Activated CD4-positive, alpha-beta T cell treated with anti-CD3 and anti-CD28 coated beads, Interleukin-2, Interleukin-4, amounts not matched to agents 100 ng/mL and 50 ng/mL, durations not matched to agents 16 hours and 8 hours (primary cell): ENCODE measurements at places on chromosomes 7 and 10.

- no peak for DNase-seq
Observed at GRCh38 chr10:82267014-82267413, 392.0 kb downstream of the NRG3 start.

GRCh38 chr7:127417346-127417745 is 24.8 kb upstream of the ZNF800 start:
- no peak for DNase-seq

DNA sequence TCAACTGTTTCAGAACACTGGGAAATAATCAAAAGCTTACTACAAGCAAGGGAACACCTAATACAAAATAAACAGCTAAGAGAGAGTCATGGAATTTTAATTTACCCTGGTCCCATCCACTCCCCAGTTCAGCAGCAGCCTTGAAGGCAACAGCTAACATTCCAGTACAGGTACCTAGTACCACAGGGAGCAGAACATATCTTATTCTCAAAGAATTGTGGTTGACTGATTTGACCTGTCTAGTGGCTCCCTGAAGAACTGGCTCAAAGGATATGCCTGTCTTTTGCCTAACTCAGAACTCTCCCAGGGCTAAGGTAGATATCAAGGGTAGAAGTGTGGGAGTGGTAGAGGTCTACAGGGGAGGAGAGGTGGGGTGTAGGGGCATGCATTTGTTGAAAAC is 32.3 kb downstream of the SMURF1 start:
- DNase-seq, result no peak

DNA sequence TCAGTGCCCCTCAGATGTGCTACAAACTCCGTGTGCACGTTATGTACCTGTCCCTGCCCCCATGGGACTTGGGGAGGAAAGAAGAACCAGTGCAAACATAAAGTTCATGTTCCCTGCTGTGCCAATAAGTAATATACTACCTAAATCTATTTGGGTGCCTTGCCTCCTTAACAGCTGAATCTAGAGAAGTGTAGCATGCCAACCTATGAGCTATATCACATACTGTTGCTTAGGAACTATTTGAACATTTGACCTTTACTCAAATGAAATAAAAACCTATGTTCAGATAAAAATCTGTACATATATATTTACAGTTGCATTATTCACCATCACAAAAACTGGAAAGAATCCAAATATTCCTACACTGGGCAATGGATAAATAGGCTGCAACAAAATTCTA is 9.8 kb downstream of the POT1 start:
- no peak for DNase-seq

DNA sequence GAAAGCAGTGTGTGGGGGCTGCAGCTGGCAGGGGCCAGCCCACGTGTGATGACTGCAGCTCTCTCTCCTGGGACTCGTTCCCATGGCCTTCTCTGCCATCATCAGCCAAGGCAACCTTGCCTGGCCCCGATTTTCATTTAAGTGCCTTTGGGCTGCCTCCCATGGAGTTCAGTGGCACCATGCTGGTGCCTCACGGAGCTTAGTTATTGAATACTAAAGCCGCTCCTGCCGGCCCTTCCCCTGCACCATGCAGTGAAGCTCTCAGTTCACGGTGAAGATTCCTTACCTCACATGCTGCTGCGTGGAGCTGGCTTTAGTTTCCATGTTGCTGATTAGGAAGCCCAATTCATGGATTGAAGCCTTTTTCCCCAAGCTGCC is 141.5 kb upstream of the EEPD1 start:
- no peak for DNase-seq

DNA sequence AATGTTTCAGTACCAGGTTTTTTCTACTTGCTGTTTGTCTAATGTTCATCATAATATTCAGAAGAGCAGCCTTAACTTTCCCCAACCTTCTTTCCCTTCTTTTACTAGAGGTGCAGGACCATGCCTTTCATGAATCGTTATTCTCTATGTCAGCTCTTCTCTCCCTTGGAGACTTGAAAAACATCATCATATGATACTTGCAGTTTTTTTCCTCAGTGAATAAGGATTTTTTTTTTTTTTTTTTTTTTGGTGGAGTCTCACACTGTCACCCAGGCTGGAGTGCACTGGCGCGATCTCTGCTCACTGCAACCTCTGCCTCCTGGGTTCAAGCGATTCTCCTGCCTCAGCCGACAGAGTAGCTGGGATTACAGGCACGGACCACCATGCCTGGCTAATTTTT is 30.1 kb downstream of the SMNDC1 start:
- DNase-seq, result no peak

- DNase-seq, result no peak
Observed at GRCh38 chr7:15650787-15651186, 35.7 kb downstream of the MEOX2 start.

DNA sequence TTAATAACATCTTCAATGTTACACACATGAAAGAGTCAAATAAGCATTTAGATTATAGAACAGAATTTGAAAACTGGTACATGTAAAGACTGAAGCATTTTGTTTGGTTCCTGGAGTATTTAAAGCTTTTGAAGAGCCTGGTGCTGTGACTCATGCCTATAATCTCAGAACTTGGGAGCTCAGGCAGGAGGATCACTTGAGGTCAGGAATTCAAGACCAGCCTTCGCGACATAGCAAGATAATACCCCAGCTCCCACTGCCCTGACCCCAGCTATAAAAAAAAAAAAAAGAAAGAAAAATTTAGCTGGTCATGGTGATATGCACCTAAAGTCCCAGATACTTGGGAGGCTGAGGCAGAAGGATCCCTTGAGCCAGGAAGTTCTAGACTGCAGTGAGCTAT is 87.8 kb downstream of the HDAC9 start:
- DNase-seq, result no peak

GRCh38 chr7:69358163-69358821 is 240.0 kb upstream of the AUTS2 start:
- DNase-seq, result no peak

GRCh38 chr10:113751181-113751732 is at the start of gene PLEKHS1:
TSS of gene PLEKHS1 (plus strand) at chr10:113751682. CDS start at chr10:113755278, 3,596 bp downstream.
- no peak for DNase-seq

- DNase-seq, result no peak
Observed at GRCh38 chr10:34333513-34333912, 481.6 kb downstream of the PARD3 start.

- no peak for DNase-seq
Observed at GRCh38 chr10:128894641-128895040, 572.4 kb upstream of the MGMT start.

DNA sequence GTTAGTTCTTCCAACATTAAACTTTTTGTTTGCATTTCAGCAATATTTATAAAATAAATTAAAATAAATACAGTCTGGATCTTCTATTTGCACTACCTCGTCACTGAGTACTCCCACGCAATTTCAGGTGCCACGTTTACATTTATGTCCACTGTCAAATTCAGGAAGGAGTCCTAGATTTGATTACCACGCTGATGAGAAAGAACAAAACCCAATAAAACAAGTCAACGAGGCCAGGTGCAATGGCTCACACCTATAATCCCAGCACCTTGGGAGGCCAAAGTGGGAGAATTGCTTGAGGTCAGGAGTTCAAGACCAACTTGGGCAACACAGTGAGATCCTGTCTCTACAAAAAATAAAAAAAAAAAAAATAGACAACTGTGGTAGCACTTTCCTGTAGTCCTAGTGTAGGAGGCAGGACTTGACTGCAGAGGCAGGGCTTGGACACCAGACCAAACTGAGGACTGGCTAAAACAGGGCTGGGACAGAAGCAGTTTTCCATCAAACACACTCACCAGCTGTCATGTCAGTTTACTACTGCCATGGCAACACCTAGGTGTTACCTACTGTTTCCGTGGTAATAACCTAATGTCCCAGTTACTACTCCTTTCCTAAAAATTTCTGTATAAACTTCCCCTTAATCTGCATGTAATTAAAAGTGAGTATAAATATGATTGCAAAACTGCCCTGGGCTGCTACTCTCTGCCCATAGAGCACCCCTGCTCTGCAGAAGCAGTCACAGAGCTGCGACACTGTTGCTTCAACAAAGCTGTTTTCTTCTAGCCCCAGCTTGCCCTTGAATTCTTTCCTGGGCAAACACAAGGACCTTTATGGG is 341.7 kb downstream of the PARD3 start:
- no peak for DNase-seq

DNA sequence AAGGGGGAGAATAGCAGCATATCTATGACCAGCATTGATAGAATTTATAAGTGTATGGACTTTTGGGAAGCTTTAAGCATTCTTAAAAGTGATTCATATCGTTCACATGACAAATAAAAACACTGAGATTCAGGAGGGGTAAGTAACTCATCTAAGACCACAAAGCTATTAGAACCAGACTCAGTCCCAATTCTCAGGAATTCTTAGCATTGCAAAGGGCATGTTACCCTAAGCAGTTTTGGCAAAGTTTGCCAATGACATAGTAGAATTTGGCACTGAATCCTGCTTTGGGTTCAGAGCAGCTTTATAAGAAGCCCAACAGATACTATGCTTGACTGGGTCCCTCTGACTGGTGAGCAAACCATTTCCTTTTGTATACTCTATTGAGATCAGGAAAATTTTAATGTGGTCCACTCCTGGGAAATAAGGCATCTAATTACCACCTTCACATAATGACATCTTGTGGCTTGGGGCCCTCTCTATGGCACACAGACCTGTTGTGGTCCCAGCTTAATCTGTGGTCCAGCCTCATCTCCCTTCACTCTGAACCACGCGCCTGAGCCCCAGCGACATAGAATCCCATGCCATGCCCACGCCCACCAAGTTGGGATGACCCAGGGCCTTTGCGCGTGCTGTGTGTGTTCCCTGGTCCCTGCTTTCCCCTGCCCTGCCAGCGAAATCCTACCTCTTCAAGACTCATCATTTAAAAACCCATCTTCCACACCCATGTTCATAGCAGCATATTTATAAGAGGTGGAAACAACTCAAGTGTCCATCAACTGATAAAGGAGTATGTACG is 37.5 kb upstream of the DOCK1 start:
- DNase-seq, result no peak

GRCh38 chr7:156376317-156376716 is 264.3 kb upstream of the RNF32 start:
- no peak for DNase-seq

DNA sequence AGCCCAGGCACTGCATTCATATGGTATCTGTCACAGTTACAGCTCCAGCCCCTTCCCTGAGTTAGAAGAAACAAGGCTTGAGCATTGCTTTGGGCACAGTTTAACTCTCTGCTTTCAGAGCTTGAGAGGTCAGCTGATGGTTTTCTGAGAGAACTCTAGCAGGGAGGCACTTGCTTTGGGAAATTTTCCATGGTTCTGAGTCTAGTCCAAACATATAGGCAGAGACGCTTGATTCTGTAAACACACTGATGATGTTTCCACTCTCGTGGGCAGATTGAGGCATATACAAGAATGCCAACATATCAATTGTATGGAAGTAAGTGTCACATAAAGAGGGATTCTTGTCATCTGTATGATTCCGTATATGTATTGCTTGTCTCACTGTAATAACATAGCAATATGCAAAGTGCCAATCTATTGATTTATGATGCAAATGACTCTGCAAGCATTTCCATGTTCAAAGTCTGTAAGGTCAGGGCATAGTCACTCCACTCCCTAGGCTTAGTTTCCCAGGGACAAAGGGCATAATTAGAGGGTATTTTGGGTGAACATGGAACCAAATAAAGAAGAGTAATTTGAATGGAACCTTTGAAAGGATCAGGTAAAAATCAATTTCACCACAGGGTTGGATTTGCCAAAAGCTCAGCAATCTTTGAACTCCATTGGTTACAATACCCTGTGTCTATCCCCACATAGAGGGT is 239.0 kb downstream of the INHBA start:
- DNase-seq, result no peak

DNA sequence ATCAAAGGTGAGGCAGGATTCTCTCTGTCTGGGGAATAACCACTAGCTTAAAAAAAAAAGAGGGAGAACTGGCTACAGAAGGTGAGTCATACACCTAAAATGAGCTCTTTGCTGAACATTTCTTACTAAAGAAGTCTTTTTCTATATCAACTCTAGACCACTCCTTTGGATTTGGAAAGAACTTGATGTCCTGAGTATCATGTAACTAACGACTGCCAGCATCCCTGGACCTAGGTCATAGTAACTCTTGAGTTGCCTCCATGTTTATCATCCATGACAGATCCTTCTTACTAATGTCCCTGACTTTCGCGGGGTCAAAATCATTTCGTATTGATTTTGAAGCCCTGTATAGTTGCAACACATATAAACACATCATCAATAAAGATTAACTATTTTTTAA is 89.1 kb downstream of the CNOT4 start:
- no peak for DNase-seq

- peak; percentile 52 for DNase-seq
Observed at GRCh38 chr7:130242198-130243014, 24.3 kb upstream of the CPA2 start.

- no peak for DNase-seq
Observed at GRCh38 chr7:100991631-100992030, 22.3 kb downstream of the MUC12 start.

DNA sequence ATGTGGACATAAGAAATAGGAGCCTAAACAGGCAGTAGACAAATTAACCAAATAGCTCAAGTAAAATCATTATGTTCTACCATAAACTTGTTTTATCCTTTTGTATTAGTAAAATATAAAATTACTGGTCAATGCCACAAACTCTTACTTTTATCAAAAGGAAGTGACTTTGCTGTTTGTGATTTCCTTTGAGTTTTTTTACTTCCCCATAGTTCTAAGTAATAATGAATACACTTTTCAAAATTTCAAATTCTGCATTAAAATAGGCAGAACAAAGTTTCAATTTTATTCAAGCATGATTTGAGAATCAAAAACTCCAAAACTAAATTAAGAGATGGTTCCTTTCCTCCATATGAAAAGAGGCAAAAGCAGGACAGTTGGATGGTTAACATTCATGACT is 139.7 kb upstream of the ABCB5 start:
- DNase-seq, result no peak

DNA sequence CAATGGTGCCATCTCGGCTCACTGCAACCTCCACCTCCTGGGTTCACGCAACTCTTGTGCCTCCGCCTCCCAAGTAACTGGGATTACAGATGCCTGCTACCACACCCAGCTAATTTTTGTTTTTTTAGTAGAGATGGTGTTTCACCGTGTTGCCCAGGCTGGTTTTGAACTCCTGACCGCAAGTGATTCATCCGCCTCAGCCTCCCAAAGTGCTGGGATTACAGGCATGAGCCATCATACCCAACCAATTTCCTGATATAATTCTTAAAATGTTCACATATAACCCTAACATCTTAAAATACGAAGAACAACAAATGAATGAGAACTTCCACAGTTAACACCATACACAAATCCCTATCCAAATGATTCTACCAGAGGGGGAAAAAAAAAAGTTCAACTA is 31.2 kb downstream of the BAIAP2L1 start:
- no peak for DNase-seq

DNA sequence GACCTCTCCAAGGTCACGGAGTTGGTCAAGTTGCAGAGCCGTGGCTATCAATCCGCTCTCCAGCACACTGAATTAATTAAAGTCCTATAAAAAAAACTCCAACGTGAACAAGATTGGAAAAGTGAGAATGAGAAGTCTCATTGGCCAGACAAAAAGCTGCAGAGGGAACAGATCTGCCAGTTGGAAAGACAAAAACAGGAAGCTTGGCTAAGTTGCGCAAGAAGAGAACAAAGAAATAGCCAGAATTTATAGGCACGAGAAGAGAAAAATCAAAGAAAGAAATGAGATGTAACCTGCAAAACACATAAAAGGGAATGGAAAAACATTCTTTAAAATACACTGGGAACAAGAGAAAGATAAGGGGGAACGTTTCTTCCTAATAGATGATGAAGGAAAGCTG is 45.7 kb upstream of the CRTAC1 start:
- DNase-seq, result no peak

- no peak for DNase-seq
Observed at GRCh38 chr10:97724341-97724941, 10.9 kb downstream of the MARVELD1 start.
